Naive thymus-derived CD8-positive, alpha-beta T cell (primary cell): ENCODE measurements at places on chromosomes 11 and 22. TPM values are rescaled to one million over a fixed set of nuclear protein-coding genes. Genes with fewer than 3 reads are reported as not detected.

DNA sequence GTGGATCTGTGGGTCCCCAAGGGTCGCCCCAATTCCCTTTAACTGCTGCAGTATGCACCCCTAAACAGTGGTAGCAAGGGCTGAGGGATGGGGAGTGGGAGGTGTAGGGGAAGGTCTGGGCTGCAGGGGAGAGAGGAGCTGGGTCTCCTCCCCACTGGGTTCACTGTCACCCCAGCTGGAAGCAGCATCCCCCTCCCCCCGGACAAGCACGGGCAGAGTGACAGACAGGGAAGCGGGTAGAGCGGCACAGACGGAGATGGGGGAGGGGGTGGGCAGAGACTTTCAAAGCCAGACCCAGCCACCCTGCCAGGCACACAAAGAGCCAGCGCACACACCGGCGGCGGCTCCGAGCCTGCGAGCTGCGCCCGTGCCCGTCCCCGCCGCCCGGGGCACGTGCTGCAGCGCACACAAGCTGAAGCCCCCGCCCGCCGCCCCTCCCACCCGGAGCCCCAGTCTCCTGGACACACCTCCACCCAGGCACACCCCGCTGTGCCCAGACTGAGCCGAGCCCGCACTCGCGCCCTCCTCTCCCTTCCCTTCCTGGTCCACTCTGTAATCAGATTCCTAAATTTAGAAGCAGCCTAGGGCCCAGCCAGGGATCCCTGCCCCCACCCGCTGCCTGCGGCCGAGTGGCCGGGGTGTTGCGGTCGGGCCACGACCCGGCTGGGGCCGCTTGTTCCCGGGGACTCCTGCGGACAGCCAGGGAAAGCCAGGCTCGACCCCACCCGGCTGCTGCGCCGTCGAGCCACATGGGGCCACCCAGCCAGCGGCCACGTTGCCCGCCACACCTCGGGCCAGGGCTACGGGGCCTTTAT lies 935 bp upstream of the RCOR2 start:
- DNase-seq, result no peak
- peak overlapping the region; percentile 83 for H3K27ac ChIP-seq
- H3K4me3 ChIP-seq, result peak overlapping the region; percentile 76
- H3K4me1 ChIP-seq, result peaks cover 24% of the 10 kb centered on the region
- H3K36me3 ChIP-seq, result no peaks in the 10 kb centered on the region

DNA sequence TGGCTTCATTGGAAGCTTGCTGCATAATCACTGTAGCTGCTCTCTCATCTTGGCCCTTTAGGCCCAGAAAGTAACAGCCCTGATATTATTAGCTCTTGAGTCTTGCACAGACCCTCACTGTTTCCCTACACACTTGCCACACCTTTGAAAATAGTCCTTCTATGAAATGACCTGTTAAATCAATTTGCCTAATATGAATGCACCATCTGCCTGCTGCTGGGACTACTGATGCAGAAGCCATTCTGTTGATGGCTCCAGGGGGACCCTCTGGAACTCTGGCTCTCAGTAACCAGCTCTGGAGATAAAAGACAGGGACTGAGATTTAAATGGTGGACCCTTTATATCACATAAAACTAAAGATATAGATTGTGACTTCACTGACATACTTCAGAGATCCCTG lies 14.7 kb upstream of the AMPD3 start:
- no peak overlapping the region for H3K4me3 ChIP-seq
- DNase-seq, result no peak
- H3K27ac ChIP-seq, result no peak overlapping the region
- no peaks in the 10 kb centered on the region for H3K27me3 ChIP-seq

- no peaks in the 10 kb centered on the region for H3K4me1 ChIP-seq
- H3K27ac ChIP-seq, result no peak overlapping the region
- no peak overlapping the region for H3K4me3 ChIP-seq
- peaks cover 14% of the 10 kb centered on the region for H3K27me3 ChIP-seq
Observed at GRCh38 chr11:113435190-113435968, 39.8 kb downstream of the DRD2 start.

- peaks cover 35% of the 10 kb centered on the region for H3K36me3 ChIP-seq
- H3K27ac ChIP-seq, result no peak overlapping the region
- no peaks in the 10 kb centered on the region for H3K27me3 ChIP-seq
- no peak overlapping the region for H3K4me3 ChIP-seq
Observed at GRCh38 chr22:47176573-47177333, 414.3 kb downstream of the TBC1D22A start.

- H3K27me3 ChIP-seq, result no peaks in the 10 kb centered on the region
- DNase-seq, result no peak
- no peak overlapping the region for H3K27ac ChIP-seq
- H3K4me3 ChIP-seq, result no peak overlapping the region
- no peaks in the 10 kb centered on the region for H3K36me3 ChIP-seq
Observed at GRCh38 chr22:31218565-31219262, 6.6 kb downstream of the LIMK2 start.

- no peaks in the 10 kb centered on the region for H3K27me3 ChIP-seq
- no peak overlapping the region for H3K4me3 ChIP-seq
- no peak for DNase-seq
- H3K27ac ChIP-seq, result no peak overlapping the region
Observed at GRCh38 chr22:46082633-46083032, 67.7 kb upstream of the PPARA start.

GRCh38 chr11:28457481-28458065 lies 349.4 kb downstream of the METTL15 start:
- no peak overlapping the region for H3K4me3 ChIP-seq
- no peak overlapping the region for H3K27ac ChIP-seq
- no peak for DNase-seq
- no peaks in the 10 kb centered on the region for H3K4me1 ChIP-seq
- no peaks in the 10 kb centered on the region for H3K36me3 ChIP-seq

DNA sequence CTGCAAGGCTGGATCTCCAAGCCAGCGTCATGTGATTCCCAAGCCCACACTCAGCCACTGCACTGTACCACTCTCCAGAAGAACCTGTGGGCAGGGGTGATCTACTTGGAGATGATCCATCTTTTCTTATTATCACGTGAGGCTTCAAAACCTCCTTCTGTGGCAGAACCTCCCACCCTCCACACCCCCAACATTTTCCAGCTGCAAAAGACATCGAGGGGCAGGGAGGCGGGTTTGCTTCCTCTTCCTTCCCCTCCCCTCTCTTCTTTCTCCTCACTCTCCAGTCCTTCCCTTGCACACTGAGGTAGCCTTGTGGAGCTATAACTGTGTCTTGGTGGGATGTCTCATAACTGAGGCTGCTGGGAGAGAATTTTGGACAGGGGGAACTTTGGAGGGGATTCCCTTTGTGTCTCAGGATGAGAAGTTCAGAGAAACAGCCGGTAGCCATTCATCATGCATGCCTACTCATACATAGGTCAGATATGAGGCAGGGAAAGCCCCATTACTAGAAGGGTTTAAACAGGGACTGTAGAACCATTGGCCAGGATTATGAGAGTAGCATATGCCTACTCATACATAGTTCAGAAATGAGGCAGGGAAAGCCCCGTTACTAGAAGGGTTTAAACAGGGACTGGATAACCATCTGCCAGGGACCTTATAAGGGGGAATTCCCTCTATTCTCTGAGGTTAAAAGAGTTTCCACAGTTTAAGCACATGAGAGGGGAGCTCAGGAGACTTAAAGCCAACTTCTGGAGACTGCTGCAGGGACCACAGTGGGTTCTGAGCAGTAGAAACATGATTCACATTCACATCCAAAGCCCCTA lies 420.7 kb upstream of the CADM1 start:
- no peaks in the 10 kb centered on the region for H3K4me1 ChIP-seq
- no peaks in the 10 kb centered on the region for H3K27me3 ChIP-seq
- H3K36me3 ChIP-seq, result no peaks in the 10 kb centered on the region
- no peak overlapping the region for H3K27ac ChIP-seq
- DNase-seq, result no peak
- no peak overlapping the region for H3K4me3 ChIP-seq

DNA sequence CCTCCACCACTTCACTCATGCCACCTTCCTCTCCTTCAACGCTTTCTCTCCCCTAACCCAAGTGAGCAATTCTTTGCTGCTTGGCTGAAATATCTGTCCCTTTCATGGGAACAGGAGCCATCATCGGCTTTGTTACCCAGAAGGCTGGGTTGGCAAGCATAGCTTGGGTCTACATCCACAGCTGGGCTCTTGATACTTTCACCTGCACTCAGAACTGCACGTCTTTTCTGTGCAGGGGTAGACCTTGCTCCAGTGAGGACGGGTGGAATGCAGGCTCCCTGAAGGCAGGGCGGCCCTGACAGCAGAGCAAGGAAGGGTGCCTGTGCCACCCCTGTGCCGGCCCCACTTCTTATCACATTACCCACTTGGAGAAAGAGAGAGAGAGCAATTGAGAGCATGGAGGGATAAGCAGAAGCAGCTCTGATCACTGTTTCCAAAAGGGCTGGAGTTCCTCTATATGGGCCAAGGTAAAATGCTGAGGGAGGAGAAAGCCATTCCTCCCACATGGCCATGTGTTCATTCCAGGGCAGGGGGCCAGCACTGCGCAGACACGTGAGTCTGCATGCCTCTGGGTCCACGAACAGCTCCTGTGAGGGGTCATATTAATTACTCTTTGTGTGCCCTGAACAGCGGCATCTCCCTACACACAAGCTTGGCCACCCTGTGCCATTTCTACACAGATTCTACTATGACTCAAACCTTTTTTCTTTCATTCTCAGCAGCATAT lies 181.8 kb downstream of the BUD13 start:
- no peak for DNase-seq
- no peaks in the 10 kb centered on the region for H3K36me3 ChIP-seq
- peaks cover 35% of the 10 kb centered on the region for H3K27me3 ChIP-seq
- no peaks in the 10 kb centered on the region for H3K4me1 ChIP-seq

- H3K4me1 ChIP-seq, result peaks cover 5% of the 10 kb centered on the region
- H3K27ac ChIP-seq, result no peak overlapping the region
- H3K27me3 ChIP-seq, result peaks cover 42% of the 10 kb centered on the region
- DNase-seq, result no peak
- H3K36me3 ChIP-seq, result peaks cover 2% of the 10 kb centered on the region
Observed at GRCh38 chr22:48491451-48491941, 1336.2 kb downstream of the BRD1 start.

TSGA10IP gene
- not detected for total RNA-seq
